CD4-positive, alpha-beta T cell treated with Interleukin-6 for 4 hours (primary cell): ENCODE measurements at places on chromosomes 12 and 14.
A peak's percentile ranks its signal among the peaks of the same experiment; 100 is the strongest.

DNA sequence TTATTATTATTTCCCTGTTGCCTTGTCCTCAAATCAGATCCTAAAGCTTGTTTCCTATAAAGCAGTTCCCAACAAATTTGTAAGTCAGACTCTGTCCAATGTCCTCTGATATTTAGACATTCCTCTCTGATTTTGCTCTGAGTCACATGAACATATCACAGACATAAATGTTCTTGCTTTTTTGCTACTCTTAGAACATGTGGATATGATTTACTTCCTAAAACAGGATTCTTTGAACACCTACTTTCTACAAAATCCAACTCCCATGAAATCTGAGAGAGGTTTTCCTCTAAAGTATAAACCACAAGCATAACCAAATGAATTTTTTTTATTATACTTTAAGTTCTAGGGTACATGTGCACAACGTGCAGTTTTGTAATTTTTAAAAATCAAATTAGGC lies 181.3 kb upstream of the SLC38A2 start:
- DNase-seq = no peak

GRCh38 chr12:12553208-12553785 lies 9.4 kb downstream of the DUSP16 start:
- no peak for DNase-seq

- DNase-seq = peak; percentile 69
Measured at GRCh38 chr12:54358191-54358944, 5.9 kb downstream of the GPR84 start.

DNA sequence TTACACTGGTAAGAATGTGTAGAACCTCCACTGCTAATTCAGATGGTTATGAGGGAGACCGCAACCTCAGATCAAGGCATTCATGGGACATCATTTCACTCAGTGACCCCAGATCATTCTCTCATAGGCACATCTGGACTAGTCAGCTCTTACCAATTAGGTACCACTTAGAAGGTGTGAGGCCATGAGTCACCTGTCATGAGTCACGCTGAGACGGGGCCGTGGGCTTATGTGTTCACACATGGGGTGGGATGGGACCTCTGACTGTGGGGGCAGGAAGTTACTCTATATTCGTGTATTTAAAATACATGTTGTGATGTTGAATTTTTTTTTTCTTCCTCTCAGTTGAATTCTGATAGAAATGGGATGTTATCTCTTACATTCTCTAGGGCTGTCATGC lies 55.9 kb downstream of the CCDC92 start:
- DNase-seq = peak; percentile 64

DNA sequence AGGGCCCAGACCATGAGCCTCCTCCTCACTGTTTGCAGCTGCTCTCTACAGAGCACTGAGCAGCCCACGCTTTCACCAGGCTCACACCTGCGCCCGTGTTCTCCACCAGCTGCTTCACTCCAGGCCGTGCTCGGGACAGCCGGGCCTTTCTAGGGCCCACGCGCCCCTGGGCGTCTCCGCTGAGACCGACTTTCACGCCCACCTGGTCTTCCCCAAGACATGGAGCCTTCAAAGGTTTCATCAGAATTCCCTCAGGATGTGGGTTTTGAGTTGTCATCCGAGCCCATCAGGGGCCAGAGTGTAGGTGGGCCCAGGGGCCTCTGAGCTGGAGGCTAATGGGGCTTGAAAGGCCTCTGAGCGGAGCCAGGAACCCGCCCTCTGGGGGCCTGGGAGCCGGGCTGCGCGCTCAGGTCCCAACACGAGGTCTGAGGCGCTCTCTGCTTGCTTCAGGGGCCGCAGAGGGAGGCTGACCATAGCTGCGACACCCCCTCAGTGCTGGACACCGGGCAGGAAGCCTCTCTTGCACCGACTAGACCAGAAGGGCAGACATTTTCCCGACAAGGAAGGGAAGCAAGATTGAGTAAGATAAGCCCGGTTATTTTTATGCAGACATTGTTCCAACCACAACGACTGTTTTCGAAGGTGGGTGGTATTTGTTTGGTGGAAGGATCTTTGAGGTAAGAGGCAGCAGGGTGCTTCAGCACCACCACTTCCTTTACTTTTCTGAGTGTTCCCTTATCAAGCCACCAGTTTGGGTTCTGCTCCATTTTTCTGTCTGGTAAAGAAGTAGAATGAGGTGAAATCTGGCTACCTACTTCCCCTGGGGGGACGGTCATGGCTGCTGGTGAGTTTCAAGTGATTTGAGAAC lies 125.0 kb upstream of the FUT8 start:
- DNase-seq = peak; percentile 63
